ENCODE measurements at places on chromosomes 7 and 10.

DNA sequence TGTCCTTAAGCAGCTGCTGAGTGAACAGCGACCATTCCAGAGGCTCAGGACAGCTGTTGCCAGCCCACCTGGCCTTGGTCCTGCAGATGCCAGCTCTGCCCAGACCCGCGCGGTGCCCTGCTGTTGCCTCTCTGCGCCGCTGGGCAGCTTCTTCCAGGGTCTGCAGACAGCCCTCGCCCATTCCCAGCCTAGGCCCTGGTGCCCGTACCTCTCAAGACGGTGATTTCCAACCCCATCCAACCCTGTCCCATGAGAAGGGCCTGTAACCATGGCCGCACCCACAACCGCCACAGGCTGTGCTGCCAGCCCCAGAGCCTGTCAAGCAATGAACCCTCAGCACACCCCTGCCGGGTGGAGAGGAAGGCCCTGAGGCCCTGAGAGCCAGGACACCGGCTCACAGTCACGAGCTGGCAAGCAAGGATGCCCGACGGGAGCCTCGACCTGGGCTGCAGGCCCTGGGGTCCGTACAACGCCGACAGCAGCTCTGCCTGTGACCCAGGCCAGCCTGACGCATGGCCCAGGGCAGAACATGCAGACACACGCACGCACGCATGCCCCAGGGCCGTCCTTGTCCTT, 231.9 kb downstream of the MAD1L1 start:
- DNase-seq, result no peak

GRCh38 chr10:62000037-62000603, 98.6 kb downstream of the ARID5B start:
- DNase-seq, result peak; percentile 38

GRCh38 chr7:94042381-94042780, 38.2 kb upstream of the BET1 start:
- DNase-seq, result no peak

- DNase-seq, result no peak
These were observed 58.2 kb upstream of the CAMK2B start for GRCh38 chr7:44383566-44383965.

DNA sequence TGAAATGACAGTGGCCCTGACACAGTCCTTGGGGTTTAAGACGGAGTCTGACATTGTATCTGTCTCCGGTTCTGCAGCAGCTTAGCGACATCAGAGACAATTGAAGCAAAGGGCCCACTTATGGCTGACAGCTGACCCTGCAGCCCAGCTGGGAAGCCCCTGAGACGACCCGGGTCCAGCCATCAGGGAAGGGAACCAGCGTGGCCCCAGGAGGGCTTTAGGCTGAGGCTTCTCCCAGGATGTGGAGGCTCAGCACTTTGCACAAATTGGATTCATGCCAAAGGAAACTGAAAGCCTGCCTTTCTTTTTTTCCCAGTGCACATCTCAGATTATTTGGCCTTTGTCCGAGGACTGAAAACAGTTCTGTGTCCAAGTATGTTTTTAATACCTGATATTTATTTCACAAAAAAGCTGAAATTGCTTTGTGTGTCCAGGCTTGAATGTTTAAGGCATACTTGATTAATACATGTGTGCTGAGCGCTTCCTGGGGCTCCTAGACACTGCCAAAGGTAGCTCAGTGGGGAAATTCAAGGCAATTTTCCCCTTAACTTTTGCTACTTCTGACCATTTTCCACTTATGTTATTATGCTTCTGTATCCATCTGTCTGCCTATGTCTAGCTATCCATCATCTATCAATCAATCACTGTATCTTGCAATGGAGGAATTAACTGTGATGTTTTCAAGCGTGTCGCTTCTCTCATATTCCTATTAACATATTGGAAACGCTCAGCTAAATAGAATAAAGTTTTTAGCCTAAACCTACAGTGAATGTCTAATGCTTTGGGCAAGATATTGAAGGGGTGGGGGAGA, 34.8 kb downstream of the KLF6 start:
- DNase-seq, result no peak

- peak; percentile 56 for DNase-seq
These were observed 7.1 kb downstream of the SHH start for GRCh38 chr7:155804897-155805825.

- peak; percentile 60 for DNase-seq
These were observed 65.5 kb downstream of the FAM53B start for GRCh38 chr10:124678557-124679240.

GRCh38 chr7:120502132-120502531, 229.2 kb downstream of the KCND2 start:
- DNase-seq, result no peak

GRCh38 chr10:806451-807162, 117.1 kb upstream of the DIP2C start:
- DNase-seq, result no peak

DNA sequence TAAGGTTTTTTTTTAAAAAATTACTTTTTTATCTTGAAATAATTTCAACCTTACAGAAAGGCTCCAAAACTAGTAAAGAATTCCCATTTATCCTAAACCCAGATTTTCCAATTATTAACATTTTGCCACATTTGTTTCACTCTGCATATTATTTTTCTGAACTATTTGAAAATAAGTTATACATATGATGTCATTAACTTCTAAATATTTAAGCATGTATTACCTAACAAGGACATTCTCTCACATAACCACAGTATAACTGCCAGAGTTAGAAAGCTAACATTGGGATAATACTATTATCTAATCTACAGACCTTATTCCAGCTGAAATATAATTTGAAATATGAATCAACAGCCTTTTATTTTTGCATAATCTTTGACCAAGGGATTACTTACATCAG, 65.8 kb downstream of the SLC18A2 start:
- no peak for DNase-seq

DNA sequence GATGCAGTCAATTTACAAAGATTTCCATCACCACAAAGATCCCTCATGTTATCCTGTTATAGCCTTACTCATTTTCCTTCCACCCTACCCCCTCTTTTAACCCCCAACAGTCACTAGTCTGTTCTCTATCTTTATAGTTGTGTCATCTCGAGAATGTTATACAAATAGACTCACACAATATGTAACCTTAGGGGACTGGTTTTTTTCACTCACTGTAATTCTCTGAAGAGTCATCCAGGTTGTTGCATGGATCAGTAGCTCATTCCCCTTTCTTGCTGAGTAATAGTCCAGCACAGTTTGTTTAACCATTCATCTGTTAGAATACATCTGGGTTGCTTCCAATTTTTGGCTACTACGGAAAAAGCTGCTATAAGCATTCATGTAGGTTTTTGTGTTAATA, 121.1 kb upstream of the PDE1C start:
- DNase-seq, result no peak

DNA sequence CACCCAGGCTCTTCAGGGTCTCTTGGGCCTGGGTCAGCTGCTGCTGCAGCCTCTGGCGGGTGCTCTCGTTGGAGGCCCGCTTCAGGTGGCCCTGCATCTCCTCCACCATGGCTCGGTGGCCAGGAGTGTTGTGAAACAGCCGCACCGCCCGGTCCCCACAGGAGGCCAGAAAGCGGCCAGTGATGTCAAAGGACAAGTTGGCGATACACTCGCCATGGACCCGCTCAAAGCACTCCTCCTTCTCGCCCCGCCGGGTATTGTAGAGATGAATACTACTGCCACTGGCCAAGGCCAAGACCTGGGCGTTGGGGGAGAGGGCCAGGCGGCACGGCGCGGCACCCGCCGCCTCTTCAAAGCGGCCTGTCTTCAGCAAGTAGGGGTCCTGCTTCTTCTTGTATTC, 7.9 kb downstream of the TBL2 start:
- DNase-seq, result no peak

DNA sequence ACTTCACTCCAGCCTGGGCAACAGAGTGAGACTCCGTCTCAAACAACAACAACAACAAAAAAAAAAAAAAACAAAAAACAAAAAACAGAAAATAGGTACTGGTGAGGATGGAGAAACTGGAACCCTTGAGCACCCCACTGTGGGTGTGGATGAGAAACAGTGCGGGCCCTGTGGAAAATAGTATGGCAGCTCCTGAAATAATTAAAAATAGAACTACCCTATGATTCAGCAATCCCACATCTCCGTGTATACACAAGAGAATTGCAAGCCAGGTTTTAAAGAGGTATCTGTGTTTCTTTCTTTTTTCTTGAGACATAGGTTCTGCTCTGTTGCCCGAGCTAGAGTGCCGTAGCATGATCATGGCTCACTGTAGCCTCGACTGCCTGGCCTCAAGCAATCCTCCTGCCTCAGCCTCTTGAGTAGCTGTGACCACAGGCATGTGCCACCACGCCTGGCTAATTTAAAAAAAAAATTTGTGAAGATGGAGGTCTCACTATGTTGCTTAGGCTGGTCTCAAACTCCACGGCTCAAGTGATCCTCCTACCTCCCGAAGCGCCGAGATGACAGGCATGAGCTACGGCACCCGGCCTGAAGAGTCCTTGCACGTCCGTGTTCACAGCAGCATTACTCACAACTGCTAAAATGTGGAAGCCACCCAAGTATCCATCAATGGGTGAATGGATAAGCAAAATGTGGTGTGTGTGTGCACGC, 39.5 kb downstream of the EBF3 start:
- DNase-seq, result no peak

DNA sequence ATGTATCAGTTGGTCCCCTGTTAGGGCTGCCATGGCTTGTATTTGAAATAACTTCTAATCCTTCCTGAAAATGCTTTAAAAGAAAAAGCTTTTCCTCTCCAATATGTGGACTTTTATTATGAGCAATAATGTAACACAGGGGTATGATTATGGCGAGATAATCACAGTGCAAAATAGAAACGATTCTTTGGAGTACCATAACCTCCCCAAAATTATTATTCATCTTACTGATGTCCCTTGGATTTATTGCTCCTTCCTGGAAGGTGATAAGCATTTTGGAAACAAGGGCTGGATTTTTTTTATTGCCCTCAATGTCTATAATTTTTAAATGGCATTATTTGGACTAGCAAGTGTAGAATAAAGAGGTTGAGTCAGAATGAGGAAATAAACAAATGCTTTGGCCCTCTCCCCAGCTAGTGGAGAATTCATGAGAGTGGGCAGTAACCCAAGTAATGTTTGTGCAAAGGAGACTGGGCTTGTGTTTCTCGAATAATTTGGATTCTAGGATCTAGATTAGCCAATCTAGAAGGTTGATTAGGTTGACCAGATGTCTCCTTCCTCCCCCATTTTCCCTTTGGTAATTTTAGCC, 403.9 kb upstream of the CELF2 start:
- no peak for DNase-seq

GRCh38 chr7:380139-380485, 90.1 kb downstream of the FOXL3 start:
- DNase-seq, result no peak

DNA sequence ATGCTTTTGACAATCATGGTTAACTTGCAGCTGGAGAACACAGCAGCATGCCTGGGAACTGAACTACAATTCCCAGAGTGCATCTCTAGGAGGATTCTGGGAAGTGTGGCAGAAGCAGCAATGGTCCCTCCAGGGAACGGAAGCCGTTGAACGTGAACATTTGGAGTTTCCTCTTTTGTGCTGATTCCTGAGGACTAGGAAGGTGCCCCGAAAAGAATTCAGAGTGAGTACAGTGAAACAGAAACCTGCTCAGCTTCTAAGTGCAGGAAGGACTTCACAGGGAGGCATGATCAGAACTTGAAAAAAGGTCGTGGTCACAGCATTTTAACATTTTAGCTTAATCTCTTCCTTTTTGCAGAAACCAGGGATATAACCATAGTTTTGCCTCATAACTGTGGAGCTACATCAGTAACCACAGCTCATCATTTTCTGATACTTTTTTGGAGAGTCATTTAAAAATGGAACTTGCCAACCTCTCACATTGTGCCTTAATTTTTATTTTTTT, at the start of gene NUDT13:
Gene NUDT13, plus strand, starts transcription at position 111 of the 505 bp plus-strand sequence. CDS start 3,911 bp downstream, outside the sequence.
- DNase-seq, result peak; percentile 69

DNA sequence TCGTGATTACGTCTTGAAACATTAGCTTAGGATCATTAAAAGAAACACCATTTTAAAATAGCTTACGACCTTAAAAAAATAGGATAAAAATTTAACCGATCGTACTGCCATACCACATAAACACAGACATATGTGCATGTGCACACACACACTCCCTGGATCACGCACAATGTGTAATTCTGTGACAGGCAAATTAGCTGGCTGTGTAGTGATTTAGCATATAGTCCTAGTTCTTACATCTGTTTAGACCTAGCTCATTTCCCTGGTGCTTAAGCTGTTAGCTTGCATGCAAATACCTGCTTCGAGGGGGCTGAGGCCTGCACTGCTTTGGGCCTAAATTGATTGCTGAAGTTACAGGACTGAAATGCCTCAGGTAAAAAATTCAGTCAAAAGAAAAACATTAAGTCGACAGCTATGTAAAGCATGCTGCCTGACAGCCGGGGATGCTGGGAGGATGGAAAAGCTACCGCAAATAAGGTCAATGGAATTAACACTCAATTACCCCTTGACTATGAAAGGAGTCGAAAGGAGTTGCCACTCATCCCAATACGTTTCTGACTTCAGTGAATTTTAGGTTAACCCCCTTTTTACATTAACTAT, 267.1 kb upstream of the FZD8 start:
- no peak for DNase-seq

DNA sequence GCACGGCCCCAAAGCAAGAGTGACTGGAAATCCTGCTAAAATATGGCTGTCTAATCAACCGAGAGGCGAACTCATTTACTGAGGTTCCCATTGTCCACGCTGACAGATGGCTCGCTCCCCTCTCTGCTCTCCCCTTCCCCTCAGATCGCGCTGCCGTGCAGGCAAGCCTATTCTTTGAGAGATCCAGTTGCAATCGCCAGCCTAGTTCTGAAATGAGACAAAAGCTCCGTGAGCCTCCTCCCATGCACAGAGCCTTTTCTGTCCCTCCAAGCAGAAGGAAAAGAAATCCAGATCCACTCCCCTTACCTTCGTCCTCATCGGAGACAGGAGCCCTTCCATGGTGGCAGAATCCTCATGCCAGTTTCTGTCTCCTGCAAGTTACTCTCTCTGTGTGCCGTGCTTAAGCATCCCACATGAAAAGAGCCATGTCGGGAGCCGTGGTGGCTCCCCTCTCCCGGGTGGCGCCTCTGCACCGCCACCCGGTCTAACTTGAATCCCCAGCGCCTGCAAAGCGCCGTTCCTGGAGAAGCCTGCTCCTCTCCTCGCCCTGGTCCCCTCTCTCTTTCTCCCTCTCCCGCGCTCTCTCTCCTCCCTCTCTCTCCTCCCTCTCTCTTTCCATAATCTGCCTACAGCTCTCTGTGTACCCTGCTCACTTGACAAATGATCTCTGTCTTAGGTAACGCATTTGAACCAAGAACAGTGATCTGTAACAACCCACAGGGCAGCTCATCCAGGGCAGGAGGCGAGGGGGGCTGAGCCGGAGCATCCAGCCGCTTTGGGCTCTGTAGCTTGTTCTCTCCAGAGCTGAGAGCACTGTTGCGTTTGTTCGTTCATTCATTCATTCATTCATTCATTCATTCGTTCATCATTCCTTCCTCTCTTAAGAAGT, 156.8 kb downstream of the FRMD4A start:
- DNase-seq, result no peak
